ENCODE measurements at places on chromosomes 3 and 15. TPM values are rescaled to one million over a fixed set of nuclear protein-coding genes. Genes with fewer than 3 reads are reported as not detected.

- no peak for DNase-seq
Measured at GRCh38 chr3:133014325-133014724, 23.9 kb upstream of the TMEM108 start.

DNA sequence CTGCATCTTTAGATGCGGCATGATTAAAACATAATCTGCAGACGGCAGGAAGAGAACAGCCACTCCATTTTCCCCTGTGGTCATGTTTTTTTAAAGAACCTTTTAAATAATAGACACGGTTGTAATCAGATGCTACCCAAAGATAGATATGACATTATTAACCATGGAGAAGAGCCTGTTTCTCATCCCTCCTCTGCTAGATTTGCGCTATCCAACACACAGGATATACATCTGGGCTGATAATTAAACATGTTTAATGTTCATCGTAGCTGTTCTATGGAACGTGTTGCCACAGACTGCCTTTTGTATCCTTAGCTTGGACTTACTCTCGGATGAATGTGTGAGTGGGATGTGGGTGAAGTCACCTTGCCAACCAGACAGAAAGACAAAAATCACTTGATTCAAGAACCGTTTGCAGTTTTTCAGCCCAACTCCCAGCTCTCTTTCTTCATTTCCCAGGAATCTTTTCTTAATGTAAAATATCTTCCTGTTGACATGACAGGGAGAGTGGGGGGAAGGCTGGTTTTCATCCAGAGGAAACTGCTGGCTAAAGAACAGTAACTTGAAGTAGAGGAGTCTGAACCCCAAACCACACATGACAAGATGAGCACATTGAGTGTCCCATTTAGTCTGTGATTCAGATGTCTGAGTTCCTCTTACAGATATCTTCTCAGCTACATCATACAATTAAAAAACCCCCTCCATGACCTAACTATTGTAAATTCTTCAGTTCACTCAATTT is 118.6 kb upstream of the PRICKLE2 start:
- DNase-seq, result peak; percentile 72

- DNase-seq, result no peak
Measured at GRCh38 chr15:45821390-45821789, 186.6 kb downstream of the SQOR start.

GRCh38 chr3:57397175-57398026 is 104.9 kb upstream of the ASB14 start:
- DNase-seq, result peak; percentile 33

DNA sequence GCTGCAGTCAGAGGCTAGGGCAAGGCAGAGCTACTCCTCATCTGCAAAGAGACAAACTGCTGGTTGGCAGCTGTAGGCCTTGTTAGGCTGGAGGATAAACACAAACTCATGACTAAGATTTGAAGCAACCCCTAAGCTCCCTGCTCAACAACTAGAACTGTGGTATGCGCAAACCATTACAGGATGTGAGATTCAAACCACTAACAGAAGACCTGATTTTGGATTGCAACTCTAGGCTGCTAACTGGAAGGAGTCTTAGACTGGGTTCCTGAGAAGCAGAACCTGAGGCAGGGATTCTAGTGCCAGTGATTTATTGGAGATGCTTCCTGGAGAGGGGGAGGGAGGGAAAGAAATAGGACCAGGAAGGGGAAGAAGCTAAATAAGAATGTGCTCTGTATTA is 22.5 kb downstream of the CCR4 start:
- DNase-seq, result peak; percentile 31

DNA sequence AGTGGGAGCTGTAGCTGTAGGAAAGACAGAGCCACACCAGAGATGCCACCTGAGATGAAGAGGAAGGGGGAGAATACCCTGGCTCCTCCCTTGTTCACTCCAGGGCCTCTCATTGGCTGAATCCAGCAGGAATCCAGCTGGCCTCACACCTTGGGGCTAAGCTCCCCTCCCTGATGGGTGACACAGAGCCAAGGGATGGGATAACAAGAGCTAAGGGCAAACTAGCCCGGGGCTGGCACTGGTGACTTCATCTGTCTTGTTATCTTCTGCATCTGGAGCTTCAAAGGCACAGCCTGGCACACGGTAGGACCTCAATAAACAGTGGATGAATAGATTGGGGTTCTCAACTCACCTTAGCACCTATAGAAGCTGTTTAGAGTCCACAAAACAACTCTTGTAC is 13.8 kb upstream of the GATA2 start:
- no peak for DNase-seq

GRCh38 chr3:194150252-194150934 is 14.4 kb downstream of the HES1 start:
- DNase-seq, result no peak

DNA sequence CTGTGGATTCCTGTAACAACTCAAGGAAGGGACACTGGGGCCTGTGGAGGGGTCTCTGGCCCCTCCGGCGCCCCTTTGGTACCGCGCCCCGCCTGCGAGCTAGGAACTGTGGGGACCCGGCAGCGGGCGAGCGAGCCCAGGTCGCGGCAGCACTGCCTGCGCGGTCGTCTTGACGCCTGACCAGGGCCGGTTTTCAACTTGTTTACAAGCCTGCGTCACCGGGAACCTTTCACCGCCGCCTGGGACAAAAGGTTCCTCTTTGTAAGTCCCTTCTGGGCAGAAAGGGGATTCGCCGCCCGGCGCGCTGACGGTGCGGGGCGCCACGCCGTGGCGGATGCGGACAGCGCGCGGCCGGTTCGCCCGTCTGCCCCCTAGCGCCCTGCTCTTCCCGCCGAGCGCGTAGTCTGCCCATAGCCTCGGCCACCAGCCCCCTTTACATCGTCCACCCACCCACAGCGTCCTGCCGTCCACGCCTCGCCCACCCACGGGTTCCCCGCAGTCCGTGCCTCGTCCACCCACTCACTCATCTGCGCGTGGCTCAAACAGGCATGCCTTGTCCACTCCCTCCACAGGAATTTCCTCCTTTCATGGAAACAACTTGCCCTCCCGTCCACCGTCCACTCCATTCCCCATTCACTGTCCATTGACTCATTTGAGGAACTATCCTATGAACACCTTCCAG is 5.5 kb upstream of the CFAP100 start:
- peak; percentile 69 for DNase-seq

GRCh38 chr3:53173107-53173506 is 12.1 kb downstream of the PRKCD start:
- no peak for DNase-seq

- no peak for DNase-seq
Measured at GRCh38 chr3:13781417-13781816, 98.5 kb downstream of the WNT7A start.

GRCh38 chr3:14876921-14877333 is 58.2 kb downstream of the FGD5 start:
- DNase-seq, result no peak

- DNase-seq, result no peak
Measured at GRCh38 chr3:56254835-56255234, 213.4 kb downstream of the ERC2 start.

- no peak for DNase-seq
Measured at GRCh38 chr3:123120573-123120972, 53.7 kb downstream of the PDIA5 start.

DNA sequence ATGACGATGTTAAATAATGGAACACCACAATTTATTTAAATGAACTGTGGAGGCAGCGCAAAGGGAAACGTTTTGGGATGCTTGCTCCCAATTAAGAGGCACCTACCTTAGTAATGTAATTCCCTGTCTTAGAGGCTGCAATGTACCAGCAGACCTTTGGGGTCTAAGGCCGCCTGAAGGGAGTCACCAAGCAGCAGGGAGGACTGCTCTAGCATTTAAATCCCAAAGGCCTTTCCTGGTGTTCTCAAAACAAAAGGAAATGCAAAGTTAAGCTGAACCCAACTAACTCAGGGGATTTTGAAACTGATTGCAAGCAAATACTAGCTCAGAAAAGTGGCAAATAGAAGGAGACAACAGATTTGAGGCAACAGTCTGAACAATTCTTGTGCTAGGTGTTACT is 510.8 kb downstream of the GABRG3 start:
- DNase-seq, result no peak

DNA sequence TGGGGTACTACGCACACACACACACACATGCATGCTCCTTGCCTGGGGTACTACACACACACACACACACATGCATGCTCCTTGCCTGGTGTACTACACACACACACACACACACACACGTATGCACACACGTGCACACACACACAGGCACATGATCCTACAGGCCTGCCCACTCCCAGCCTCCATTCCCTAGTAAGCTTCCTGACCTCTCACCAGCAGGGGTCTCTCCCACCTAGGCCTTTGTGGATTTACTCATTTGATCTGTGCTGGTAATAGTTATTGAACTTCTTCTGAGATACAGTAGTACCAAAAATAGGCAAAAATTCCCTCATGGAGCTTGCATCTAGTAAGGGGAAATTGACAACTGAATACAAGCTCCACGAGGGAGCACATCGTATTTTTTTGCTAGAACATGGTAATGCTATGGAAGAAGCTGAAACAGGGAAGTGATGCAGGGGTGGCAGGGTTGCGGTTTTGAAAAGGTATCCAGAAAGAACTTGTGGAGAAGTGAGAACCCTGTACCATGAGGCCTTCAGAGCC is 19.1 kb downstream of the TTC21A start:
- DNase-seq, result peak; percentile 40

DNA sequence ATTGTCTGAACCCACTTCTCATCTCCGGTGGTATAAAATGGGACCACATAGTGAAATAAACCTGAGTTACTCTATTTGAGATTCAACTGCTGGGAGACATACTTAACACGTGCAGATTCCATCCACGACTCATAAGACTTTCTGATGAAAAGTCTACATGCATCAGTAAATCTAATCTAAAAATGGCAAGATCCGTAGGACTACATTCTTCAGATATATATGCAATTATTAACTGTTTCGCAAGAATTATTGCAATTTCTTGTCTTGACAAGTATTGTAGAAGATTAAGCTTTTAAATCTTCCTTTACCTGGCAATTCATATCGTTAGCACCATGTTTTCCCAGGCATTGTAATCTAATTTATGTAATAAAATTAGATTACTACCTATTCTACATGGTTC is 718.7 kb upstream of the CBLB start:
- no peak for DNase-seq

DNA sequence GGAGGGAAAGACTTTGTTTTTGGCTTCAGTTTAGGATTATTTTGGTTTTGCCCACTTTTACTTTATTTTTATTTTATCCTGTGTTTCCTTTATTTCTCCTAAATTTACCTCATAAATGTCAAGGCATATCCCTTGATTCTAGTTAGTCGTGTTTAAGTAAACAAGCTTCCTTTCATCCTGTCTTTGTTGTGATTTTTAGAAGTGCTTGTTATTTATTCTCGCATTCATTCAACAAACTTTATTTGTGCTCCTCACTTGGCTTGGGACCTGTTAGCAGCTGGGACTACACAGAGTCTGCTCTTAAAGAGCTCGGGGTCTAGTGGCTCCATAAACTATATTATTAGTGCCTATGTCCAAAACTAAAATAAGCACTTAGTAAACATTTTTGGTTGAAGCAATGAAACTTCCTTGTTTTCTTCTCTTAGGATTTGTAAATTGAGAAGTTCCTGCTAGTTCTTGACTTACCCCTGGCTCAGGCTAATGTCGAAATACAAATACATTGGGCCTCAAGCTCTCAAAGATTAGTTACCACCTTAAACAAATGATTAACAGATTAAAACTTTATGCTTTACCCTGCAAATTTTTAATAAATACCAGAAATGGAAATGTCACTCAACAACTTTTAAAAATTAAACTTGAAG is 19.0 kb upstream of the DMXL2 start:
- no peak for DNase-seq

DNA sequence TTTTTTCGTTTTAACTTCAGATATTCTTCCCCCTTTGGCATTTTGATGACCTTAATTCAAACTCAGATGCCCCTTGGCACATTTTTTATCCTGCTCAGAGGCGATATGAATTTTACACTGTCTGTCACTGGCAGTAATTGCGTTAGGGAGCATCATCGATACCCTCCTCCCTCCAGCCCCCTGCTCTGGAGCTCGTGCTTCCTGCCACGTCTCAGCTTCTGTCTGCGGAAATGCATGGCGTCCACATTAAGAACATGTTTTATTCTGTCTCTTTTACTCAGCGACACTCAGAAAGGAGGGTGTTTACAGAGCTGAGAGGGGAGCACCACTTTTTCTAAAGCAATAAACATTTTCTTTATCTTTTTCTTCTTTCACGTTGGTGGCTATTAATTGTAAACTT is 254.2 kb downstream of the EBLN2 start:
- no peak for DNase-seq

- DNase-seq, result peak; percentile 61
Measured at GRCh38 chr3:120625159-120625586, 29.0 kb downstream of the NDUFB4 start.

- DNase-seq, result no peak
Measured at GRCh38 chr15:27499191-27499590, 528.2 kb downstream of the GABRG3 start.

GRCh38 chr3:197202694-197203093 is 95.7 kb downstream of the DLG1 start:
- DNase-seq, result no peak

DNA sequence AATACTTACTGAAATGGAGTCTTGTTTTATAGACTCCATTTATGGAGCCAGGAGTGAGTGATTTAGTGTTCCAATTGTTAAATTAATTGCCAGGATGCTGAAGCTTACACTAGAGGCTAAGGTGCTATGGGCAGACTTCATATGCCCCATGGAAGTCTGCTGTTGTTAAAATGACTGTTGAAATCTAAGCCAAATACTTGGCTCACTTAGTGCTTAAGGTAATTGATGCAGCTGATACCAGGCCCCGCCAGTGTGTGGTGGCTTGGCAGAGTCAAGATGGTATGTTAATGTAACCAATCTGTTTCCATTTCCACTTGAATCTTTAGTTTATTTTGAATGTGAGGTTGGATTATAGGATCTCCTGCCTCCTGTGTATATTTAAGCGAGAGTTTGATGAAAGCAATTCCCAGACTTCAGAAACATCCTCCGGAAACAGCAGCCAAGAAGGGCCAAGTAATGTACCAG is 187.1 kb downstream of the ITPR1 start:
- no peak for DNase-seq

DNA sequence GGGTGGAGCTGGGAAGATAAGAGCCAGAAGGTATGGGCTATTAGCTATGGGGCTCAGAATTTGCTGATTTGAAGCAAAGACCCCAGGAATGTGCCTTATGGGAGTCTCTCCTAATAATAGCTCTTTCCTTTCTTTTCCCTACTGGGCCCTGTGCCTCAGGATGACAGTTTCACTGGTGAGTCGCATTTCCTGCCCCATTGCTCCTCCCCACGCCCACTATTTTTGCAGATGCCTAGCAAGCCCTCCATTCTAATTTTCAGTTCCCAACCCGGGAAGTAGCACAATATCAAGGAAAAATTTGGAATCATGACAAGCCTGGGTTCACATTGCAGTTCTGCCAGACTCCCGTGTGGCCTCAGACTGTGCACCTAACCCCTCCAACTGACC is 583 bp downstream of the IL17RE start:
- DNase-seq, result no peak

Gene IL17RB
- total RNA-seq, result not detected

Gene POMGNT2
- 9.5 TPM for total RNA-seq

Gene DCLK3
- not detected for total RNA-seq

Gene ISLR2
- not detected for total RNA-seq

Gene APOD
- 0.63 TPM for total RNA-seq

Gene XYLB
- 6.6 TPM for total RNA-seq

Gene ADGRG7
- total RNA-seq, result not detected

Gene ZNF501
- 1.0 TPM for total RNA-seq

Gene SLC6A11
- not detected for total RNA-seq

Gene RAF1
- total RNA-seq, result 94.8 TPM

Gene LYSMD2
- total RNA-seq, result 13.5 TPM
